ENCODE measurements at places on chromosomes 1 and 21. TPM values are rescaled to one million over a fixed set of nuclear protein-coding genes. Genes with fewer than 3 reads are reported as not detected.

LRRC3 gene
- 3.3 TPM for total RNA-seq

LCE6A gene
- not detected for total RNA-seq

C4BPB gene
- not detected for total RNA-seq

FMO5 gene
- total RNA-seq, result 1.8 TPM

KLF17 gene
- 0.18 TPM for total RNA-seq

S100A12 gene
- total RNA-seq, result not detected

CHRM3 gene
- total RNA-seq, result 0.29 TPM

SIPA1L2 gene
- total RNA-seq, result 8.9 TPM

SPRR2B gene
- total RNA-seq, result not detected

KCNE2 gene
- total RNA-seq, result not detected

KPRP gene
- total RNA-seq, result not detected

CADM3 gene
- 0.22 TPM for total RNA-seq

OR14K1 gene
- total RNA-seq, result not detected

LRRC7 gene
- total RNA-seq, result 0.58 TPM

TDRD10 gene
- total RNA-seq, result not detected

F3 gene
- total RNA-seq, result 4.5 TPM

SLC30A2 gene
- 0.12 TPM for total RNA-seq

GRCh38 chr1:6123083-6123482 lies 57.0 kb downstream of the CHD5 start:
- peak; percentile 29 for DNase-seq

GRCh38 chr1:156908541-156908940 lies 11.9 kb upstream of the LRRC71 start:
- DNase-seq, result peak; percentile 88

GRCh38 chr1:8745749-8746390 lies 71.6 kb downstream of the RERE start:
- DNase-seq, result no peak

GRCh38 chr1:54950369-54951163 lies 29.9 kb upstream of the TMEM61 start:
- no peak for DNase-seq

GRCh38 chr1:161706482-161707347 lies at the start of gene FCRLA:
TSS of gene FCRLA (plus strand) at chr1:161707229. CDS start at chr1:161707265, 36 bp downstream.
- no peak for DNase-seq

GRCh38 chr21:28437061-28437460 lies 555.6 kb downstream of the LTN1 start:
- no peak for DNase-seq

GRCh38 chr1:117093870-117094621 lies 27.5 kb downstream of the TRIM45 start:
- DNase-seq, result no peak

DNA sequence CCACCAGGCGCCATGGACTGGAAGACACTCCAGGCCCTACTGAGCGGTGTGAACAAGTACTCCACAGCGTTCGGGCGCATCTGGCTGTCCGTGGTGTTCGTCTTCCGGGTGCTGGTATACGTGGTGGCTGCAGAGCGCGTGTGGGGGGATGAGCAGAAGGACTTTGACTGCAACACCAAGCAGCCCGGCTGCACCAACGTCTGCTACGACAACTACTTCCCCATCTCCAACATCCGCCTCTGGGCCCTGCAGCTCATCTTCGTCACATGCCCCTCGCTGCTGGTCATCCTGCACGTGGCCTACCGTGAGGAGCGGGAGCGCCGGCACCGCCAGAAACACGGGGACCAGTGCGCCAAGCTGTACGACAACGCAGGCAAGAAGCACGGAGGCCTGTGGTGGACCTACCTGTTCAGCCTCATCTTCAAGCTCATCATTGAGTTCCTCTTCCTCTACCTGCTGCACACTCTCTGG lies 3.8 kb downstream of the GJB3 start:
- DNase-seq, result no peak

- no peak for DNase-seq
Observed at GRCh38 chr1:247357781-247358211, 26.1 kb upstream of the ZNF496 start.

GRCh38 chr1:87091425-87091824 lies 177.0 kb downstream of the HS2ST1 start:
- no peak for DNase-seq

DNA sequence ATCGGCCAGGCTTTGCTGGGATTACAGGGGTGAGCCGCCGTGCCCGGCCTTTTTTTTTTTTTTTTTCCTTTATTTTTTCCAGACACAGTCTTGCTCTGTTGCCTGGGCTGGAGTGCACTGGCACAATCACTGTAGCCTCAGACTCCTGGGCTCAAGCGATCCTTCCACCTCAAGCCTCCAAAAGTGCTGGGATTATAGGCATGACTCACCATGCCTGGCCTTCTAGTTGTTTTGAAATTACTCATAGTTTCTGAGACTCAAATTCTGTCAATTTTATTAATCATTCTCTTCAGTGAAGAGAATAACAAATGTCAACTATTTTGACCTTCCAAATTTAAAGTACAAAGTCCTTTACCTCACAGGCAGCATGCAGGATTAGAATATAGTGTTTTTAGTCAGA lies 374.5 kb downstream of the PLA2G4A start:
- DNase-seq, result no peak

DNA sequence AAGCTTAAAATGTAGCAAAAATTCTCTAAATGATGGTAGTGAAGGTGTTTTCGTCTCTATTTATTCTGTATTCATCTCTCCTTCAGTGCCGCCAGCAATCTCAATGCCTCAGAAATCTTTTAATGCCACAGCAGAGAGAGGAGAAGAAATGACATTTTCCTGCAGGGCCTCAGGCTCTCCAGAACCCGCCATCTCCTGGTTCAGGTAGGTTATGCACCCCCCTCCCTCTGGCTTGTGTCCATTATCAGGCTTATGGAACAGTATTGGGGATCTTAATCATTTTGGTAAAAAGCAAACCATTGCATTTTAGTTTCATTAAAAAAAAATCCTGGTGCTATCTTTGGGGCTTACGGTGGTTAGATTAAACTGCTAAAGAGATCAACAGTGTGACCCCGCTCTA lies 326.1 kb downstream of the NCAM2 start:
- DNase-seq, result no peak

DNA sequence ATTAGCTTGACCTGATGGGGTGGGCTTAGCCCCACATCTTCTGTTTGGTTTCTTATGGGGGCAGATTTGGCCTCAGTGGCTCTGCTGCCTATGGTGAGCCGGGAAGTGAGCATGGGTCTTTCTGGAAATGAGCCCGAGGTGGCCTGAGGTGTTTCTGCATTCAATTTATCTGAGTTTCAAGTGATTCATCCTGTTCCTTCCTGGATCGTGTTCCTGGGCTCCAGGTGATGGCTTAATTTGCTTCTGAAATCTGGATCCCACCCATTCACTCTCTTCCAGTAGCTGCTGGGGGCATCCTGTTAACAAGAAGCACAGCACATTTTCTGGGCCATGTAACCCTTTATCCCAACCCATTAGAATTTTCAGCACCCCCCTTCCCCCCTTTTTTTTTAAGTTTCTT lies 324.6 kb downstream of the CAMTA1 start:
- DNase-seq, result no peak

- no peak for DNase-seq
Observed at GRCh38 chr1:53765657-53766056, 26.7 kb upstream of the GLIS1 start.

GRCh38 chr21:42218836-42219605 lies at the start of gene ABCG1:
TSS of gene ABCG1 (plus strand) at chr21:42219140. CDS start at chr21:42219263, 123 bp downstream.
- no peak for DNase-seq

DNA sequence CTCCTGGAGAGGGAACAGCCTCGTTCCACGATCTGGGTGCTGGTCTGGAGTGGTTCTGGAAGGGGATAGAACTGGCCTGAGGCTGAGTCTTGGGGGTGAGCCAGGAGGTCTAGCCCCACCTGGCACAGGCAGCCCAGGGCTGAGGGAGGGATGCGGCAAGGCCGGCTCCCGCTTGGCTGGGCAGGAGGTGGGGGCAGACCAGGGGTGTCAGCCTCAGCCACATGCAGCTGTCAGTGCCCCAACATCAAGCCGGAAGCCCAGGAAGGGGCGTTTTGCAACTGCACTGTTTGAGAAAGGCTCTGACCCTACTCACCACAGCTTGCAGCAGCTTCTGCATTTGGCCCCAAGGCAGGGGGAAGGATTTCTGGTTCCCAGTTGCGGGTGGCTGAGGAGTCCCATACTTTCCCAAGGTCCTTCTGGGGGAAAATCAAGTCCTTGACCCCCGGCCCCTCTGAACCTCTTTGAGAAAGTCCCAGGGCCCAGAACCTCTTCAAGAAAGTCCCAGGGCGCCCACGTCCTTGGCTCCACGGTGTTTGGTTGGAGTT lies 2.0 kb downstream of the EFHD2 start:
- DNase-seq, result no peak

DNA sequence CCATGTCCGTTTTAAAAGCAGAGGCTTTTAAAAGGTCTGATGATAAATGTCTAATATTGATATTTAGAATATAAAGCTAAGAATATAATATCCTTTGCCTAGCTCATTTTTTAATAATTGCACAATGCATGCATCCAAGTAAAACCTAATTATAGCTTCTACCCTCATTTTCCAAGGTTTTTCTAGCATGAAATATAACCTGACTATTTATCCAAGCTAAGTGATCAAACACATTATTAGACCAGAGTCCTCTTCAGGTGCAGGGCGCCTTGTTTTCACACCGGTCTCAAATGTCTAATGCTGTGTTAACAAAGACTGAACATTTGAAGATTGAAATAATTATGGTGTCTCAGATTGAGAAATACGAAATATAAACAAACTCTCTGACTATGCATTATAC lies 648.9 kb upstream of the CXADR start:
- DNase-seq, result no peak

DNA sequence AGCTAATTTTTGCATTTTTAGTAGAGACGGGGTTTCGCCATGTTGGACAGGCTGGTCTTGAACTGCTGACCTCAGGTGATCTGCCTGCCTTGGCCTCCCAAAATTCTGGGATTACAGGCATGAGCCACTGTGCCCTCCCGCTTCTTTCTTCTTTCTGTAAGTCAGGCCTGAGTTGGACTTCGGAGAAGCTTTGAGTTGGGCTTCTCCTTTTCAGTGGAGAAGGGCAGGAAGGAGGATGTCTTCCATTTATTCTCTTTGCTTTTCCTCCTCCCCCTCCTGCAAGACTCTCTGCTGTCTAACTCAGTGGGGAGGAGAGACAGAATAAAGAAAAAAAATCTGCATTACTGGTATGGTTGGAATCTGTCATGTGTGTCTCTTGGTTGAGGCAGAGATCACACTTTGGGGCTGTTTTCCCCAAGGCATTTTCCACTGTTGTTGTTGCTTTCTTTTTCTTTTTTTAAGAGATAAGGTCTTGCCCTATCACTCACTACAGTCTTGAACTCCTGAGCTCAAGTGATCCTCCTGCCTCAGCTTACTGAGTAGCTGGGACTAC lies 13.2 kb upstream of the DEGS1 start:
- DNase-seq, result no peak

DNA sequence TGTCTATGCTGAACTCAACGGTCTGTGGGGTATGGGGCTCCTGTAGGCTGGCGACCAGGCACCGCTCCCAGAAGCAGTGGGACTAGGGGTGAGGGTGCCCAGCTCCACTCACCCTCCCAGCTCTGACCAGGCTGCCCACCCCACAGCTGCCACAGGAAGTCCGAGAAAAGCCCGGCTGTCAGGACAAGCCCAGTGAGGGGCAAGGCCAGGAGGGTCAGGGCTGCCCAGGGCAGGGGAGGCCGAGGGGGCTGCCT lies 3.5 kb upstream of the TMEM52 start:
- DNase-seq, result no peak

- DNase-seq, result no peak
Observed at GRCh38 chr1:230542054-230542453, 100.2 kb upstream of the COG2 start.

- no peak for DNase-seq
Observed at GRCh38 chr21:43593078-43593477, 66.2 kb downstream of the HSF2BP start.

- DNase-seq, result no peak
Observed at GRCh38 chr1:28156821-28157220, 19.7 kb downstream of the PTAFR start.

- DNase-seq, result no peak
Observed at GRCh38 chr1:102967786-102968185, 140.5 kb downstream of the COL11A1 start.

DNA sequence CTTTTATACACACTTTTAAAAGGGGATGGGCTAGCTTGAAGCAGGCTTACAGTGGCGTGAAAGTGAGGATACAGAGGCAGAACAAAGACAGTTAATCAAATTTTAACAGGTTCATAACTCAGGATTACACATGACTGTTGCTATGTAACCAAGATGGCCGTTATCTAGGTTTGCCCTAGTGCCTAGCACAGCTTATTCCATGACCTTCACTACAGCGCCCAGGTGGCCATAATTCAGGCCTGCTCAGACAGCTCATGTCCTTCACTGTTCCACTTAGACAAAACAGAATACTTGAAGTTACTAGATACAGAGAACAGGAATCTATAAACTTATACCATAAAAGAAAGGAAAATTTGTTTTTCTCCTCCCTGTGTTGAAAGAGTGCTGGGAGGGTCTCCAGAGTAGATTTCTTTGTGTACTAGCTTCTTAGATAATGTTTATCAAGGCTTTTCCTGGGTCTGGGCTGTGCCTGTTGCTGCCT lies 6.2 kb upstream of the SPRR2F start:
- no peak for DNase-seq

- DNase-seq, result no peak
Observed at GRCh38 chr21:42298237-42298636, 17.0 kb downstream of the TFF3 start.

DNA sequence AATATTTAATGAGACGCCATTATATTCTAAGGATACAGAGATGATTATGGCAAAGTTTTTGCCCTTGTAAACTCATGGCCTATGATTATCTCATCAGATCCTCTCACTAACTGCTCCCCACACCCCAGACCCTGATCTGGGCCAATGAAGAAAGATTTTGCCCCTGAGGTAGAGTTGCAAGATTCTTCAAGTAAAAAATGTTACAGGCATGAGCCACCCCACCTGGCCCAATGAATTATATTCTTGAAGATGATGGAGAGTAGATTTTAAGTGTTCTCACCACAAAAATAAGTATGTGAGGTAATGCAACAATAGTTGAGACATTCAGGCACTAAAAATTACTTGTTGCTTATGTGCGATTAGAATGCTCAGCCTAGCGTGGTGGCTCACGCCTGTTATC lies 1.8 kb upstream of the CNR2 start:
- no peak for DNase-seq

Data from chondrocyte (in vitro differentiated cells).